ENCODE measurements at places on chromosomes 1 and 21.

DNA sequence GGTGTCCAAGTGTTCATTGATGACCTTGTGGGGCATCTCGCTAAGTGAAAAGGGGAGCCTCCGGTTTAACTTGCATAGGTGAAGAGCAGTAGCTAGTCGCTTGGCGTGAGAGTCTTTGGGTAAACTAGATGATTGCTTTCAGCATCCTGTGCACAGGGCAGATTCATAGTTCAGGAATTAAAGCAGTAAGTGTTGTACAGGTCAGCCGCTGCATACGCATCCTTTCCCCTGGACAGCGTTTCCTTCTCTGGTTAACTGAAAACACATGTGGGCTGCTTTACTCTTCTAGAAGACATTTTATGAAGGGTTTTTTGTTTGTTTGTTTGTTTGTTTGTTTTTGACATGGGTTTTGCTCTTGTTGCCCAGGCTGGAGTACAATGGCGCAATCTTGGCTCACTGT, 12.1 kb downstream of the NDUFV3 start:
- DNase-seq, result no peak

- no peak for DNase-seq
Measured at GRCh38 chr1:227356620-227357146, 38.4 kb upstream of the CDC42BPA start.

GRCh38 chr1:158049853-158050252, 56.4 kb downstream of the KIRREL1 start:
- DNase-seq, result no peak

GRCh38 chr1:27614625-27615344, 10.8 kb upstream of the AHDC1 start:
- DNase-seq, result no peak

DNA sequence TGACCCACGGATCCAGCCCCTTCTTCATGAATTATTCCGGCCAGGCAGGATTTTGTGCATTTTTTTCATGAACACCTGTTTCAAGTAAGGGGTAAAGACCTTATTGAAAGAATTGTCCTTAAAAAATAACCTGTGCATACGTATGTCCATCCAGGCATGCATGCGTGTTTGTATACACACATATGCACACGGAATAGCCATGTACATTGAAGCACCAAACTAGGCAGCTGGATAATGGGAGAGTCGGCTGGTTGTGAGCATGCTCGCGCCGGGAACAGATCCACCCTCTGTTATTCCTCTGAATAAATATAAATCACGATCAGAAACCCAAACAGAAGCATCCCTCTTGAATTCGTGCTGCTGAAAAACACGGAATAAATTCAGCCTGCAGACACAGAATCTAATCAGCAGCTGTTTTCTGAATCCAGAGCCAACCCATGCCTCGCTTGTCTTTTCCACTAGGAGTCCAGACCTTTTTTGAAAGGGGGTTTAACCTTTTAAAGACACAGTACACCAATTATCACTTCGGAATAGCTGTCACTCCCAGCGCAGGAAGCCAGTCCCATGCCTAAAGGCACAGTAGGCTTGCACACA, at the start of gene HIVEP3:
HIVEP3 (minus strand) TSS at position 473 of the 594 bp plus-strand sequence.
- no peak for DNase-seq

- DNase-seq, result no peak
Measured at GRCh38 chr1:110620250-110620615, 14.1 kb upstream of the KCNA2 start.

DNA sequence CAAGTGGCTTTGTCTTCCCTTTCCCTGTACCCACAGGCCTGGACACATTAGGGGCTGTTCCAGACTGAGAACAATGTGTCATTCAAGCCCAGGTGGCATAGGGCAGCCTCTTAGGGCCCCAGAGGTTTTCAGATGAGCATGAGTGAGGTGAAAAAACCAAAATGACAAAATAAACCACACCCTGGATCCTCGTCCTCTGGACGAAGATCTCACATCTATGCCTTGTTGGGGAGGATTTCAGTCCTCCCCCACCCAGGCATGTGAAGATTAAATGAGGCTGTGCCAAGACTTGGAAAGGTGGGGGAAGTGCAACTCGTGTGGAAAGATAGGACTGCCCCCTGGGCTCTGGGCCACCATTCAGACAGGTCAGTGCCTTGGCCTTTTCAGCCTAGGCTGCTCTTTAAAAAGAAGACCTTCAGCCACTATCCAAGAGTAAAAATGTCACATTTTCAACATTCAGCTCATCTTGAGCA, 32.8 kb upstream of the IL19 start:
- DNase-seq, result no peak

- DNase-seq, result no peak
Measured at GRCh38 chr1:4494558-4494957, 159.9 kb upstream of the AJAP1 start.

GRCh38 chr1:106688446-106688845, 368.0 kb upstream of the PRMT6 start:
- no peak for DNase-seq

GRCh38 chr1:61141288-61142042, 59.1 kb downstream of the NFIA start:
- no peak for DNase-seq

DNA sequence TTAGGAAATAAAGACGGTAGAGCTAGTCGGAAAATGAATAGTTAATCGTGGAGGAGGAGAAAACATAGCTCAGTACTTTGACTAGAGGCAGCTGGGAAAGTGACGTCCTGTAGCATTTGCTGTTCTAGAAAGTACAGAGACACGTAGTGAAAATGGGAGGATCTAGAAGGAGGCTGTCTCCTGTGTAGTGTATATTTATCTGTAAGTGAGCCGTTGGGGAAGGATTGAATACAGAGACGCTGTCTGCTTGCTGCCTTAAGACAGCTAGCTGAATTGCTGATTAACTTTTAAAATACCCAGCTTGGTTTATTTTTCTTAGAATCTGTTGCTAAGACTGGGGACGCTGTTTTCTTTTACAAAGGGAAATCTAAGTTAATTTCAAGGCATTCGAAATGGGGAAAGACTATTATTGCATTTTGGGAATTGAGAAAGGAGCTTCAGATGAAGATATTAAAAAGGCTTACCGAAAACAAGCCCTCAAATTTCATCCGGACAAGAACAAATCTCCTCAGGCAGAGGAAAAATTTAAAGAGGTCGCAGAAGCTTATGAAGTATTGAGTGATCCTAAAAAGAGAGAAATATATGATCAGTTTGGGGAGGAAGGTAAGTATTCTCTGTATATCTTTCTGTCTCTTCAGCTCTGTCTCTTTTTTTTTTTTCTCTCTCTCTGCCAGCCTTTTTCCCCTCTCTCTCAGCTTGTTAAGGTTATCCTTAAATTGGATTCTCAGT, at the start of gene DNAJB4:
DNAJB4 (plus strand) TSS at position 221 of the 729 bp plus-strand sequence; CDS start at position 393, 172 bp downstream.
- no peak for DNase-seq

- DNase-seq, result no peak
Measured at GRCh38 chr1:147626291-147626690, 44.0 kb downstream of the ACP6 start.

- DNase-seq, result peak; percentile 79
Measured at GRCh38 chr1:234980645-234981396, 147.8 kb downstream of the TOMM20 start.
